HT-29 (cell line): ENCODE measurements at places on chromosomes 3 and 15. TPM values are rescaled to one million over a fixed set of nuclear protein-coding genes. Genes with fewer than 3 reads are reported as not detected.

SEMA6D gene
- total RNA-seq, result not detected in 2 replicates

XYLB gene
- 4.2 and 4.4 TPM in 2 replicates for total RNA-seq

ANKRD34C gene
- not detected in 2 replicates for total RNA-seq

HTR3D gene
- total RNA-seq, result not detected in 2 replicates

ACSBG1 gene
- 1.4 and 3.6 TPM in 2 replicates for total RNA-seq
